Esophagus squamous epithelium (tissue), 5 donors: ENCODE measurements at places on chromosomes 16 and 17.

- no peak for DNase-seq
Measured at GRCh38 chr17:67125417-67125816, 81.1 kb downstream of the CACNG1 start.

DNA sequence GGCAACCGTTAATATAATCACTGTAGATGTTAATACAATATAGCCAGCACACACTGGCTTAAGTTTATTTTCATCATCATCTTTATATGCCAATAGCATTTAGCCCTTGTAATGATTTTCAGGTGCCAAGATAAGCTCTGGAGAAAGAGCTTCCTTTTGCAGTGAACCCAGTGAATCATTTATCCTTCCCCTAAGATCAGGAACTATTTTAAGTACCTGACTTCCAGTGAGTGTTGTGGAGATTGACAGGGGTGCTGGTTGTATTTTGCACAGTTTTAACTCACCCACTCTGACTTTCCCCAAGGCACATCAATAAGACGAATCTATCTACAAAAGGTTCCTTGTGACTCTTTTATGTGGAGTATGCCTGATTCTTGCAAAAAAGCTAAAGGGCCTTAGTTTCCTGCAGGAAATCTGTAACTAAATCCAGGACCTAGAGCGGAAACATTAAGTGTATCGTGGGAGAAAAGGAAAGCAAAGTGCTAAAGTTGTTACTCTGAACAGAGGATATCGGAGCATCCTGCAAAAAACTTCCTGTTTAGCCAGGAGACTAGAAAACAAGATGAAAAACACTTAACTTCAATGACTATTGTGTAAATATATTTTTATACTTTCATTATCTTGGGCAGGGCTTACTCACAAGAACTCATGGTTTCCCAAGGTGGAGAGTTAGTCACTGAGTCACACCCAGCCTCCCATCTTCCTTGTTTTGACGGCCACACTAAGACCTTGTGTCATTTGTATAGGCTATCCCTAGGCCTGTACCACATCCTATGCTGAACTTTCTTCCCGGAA is 183.6 kb downstream of the MAP2K6 start:
- DNase-seq, result no peak

GRCh38 chr16:58046936-58047335 is 21.4 kb downstream of the MMP15 start:
- no peak for DNase-seq

DNA sequence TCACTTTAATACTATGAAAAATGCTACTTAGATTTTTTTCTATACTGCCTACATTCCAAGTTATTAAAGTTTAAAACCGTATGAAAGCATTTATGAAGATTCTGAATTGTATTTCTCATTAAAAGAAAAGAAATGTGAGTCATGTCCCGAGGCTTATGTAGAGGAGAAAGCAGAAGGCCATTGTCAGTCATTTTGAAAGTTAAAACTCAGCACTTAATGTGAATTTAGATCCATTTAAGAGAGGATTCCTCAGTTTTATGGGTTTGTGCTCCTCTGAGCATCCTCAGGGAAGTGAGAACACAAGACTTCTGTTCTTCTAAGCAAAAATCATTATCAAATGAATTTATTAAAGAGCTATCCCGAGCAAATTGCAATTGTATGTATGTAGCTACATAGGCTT is 11.8 kb downstream of the C17orf75 start:
- no peak for DNase-seq

DNA sequence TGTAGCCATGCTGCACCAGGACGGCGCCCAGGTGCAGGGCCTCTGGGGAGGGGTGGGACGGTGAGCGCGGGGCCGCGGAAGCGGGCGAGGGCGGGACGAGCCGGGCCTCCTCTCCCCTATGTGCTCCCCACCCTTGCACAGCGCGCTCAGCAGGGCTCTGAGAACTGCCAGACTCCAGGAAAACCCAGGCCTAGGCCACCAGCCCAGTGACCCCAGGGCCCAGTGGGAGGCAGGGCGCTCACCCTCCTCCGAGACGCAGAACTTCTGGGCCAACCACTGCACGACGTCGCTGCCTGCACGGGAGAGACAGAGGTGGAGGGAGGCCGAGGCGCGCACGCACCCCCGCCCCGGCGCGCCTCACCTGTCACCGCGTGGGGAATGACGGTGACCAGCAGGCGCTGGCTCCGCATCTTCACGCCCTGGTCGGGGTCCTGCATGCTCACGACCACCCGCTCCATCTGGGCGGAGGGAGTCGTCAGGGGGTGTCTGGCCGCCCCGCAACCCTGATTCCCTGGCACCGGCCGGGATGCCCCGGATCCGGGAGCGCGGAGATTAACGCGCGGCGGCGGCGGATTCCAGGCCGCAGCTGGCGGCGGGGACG is 603 bp downstream of the RGS11 start:
- DNase-seq, result no peak

DNA sequence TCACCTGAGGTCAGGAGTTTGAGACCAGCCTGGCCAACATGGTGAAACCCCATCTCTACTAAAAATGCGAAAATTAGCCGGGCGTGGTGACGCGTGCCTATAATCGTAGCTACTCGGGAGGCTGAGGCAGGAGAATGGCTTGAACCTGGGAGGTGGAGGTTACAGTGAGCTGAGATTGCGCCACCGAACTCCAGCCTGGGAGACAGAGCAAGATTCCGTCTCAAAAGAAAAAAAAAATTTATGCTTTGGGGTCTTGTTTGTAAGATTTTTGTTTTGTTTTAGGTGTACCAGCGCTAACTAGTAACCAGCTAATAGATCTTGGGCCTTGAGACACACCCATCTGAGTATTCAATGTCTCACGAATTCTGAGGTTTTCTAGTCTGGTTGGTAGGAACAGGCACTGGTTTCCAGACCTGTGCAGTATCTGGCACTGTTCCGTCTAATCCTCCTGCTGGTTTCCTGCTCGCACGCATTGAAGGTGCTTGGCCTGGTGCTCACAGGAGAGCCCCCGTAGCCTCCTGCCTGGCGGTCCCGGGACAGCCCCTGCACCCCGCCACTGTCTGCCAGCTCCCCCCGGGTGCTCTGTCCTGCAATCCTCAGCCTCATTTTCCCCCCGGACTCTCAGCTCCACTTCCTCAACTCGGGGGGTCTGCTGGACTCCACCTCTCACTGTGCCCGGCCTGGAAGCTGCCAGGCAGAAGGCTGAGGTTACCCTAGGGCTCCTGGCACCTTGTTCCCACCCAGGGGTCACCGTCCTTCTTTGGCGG is 10.6 kb upstream of the DUS1L start:
- DNase-seq, result no peak
